Fibroblast of upper back skin (primary cell): ENCODE measurements at places on chromosomes 3 and 15.

DNA sequence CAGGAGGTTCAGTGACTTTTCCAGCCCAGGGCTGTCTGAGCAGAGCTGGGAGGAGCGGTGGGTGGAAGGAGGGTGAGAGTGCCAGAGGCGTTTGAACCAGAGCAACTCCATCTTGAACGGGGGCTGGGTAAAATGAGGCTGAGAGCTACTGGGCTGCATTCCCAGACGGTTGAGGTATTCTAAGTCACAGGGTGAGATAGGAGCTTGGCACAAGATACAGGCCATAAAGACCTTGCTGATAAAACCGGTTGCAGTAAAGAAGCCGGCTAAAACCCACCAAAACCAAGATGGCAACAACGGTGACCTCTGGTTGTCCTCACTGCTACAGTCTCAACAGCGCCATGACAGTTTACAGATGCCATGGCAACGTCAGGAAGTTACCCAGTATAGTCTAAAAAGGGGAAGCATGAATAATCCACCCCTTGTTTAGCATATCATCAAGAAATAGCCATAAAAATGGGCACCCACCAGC lies 60.2 kb downstream of the ABTB1 start:
- DNase-seq = no peak

- DNase-seq = no peak
These were observed 2.2 kb downstream of the SMAD6 start for GRCh38 chr15:66704019-66704802.

- no peak for DNase-seq
These were observed 54.5 kb upstream of the FNDC3B start for GRCh38 chr3:171984883-171985282.

GRCh38 chr15:31365655-31366127 lies 39.1 kb downstream of the KLF13 start:
- DNase-seq = peak; percentile 72

- DNase-seq = peak; percentile 73
These were observed 45.6 kb upstream of the NDUFB4 start for GRCh38 chr3:120550546-120550945.

DNA sequence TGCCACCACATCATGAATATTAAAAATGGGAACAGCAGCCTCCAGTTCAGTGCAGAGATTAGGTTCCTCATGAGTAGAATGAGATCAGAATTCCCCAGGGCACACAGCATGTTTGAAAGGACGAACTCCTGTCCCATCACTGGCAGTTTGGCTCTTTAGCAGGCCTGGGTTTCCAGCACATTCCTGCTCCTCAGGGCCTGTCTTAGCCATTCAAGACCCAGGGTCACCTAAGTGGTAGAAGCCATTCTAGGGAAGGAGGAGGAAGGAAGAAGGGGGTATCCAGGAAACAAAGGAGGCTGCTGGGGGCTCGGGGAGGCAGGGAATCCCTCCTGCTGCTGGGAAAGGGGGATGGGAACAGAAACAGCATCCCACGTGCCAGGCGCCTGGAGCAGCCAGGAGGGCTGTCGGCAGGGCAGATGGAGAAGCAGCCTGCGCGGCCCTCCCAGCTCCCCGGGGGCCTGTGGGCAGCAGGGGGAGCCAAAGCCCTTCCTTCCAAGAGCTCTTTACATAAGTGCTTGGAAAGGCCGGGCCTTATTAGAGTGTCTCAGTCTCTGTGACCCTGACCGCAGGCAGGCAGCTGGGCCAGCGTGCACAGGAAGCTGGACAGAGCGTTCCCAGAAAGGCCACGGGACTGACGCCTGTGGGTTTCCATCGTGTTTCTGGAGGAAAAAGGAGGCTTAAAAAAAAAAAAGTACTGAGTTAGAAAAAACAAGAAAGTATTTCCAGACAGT lies 24.7 kb downstream of the LOXL1 start:
- peak; percentile 97 for DNase-seq

- DNase-seq = peak; percentile 53
These were observed 70.5 kb upstream of the KLHL25 start for GRCh38 chr15:85865070-85865684.

GRCh38 chr15:42741710-42742109 lies 4.8 kb upstream of the CDAN1 start:
- DNase-seq = peak; percentile 62

GRCh38 chr3:120369037-120369467 lies 19.9 kb upstream of the LRRC58 start:
- DNase-seq = no peak

- DNase-seq = peak; percentile 14
These were observed 160.2 kb downstream of the SPATA16 start for GRCh38 chr3:172980849-172981248.

DNA sequence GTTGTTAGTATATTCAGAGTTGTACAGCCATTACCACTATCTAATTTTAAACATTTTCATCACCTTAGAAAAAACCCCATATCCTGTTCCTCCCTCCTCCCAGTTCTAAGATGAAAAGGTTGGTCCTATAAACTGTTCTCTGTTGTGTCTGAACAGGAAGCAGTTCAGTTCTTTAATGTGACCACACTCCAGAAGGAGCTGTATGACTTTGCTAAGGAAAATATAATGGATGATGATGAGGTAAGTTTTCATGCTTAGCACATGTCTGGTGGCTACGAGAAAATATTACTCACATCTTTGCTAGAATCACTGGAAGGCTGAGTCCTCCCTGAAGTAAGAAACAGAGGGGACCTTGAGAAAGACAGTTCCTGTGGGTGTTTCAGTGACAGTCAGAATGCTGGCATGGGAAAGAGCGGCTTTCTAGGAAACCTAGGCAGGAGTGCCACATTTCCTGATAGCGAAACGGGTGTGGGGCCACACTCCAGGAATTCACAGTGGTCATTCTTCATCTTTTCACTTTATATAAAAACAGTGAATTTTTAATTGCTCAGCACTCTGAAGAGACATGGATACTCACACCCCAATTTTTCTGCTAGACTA lies 20.3 kb downstream of the CRTAP start:
- peak; percentile 65 for DNase-seq

GRCh38 chr3:123791898-123792297 lies 92.2 kb downstream of the MYLK start:
- peak; percentile 40 for DNase-seq

- no peak for DNase-seq
These were observed 4.4 kb downstream of the DALRD3 start for GRCh38 chr3:49013738-49014660.

GRCh38 chr3:53131096-53131495 lies 861 bp upstream of the RFT1 start:
- no peak for DNase-seq

DNA sequence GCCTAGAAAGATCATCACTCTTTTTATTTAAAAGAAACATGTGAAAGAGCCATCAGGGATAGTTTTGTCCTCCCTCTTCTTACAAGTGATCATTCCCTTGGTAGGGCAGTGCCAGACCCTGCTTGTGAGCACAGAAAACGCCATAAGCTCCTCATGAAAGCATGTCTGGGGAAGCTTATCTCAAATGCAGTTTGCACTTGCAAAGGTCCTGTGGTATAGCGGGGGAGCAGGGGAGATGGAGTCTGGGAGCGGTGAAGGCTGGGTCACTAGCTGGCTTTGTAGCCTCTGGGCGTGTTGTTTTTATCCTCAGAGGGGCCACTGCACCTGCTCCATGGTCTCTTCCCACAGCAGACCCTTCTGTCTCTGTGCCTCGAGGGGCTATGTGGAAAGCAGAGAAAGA lies 141.9 kb downstream of the IGF1R start:
- no peak for DNase-seq
